ENCODE measurements at places on chromosomes 5 and 9.

DNA sequence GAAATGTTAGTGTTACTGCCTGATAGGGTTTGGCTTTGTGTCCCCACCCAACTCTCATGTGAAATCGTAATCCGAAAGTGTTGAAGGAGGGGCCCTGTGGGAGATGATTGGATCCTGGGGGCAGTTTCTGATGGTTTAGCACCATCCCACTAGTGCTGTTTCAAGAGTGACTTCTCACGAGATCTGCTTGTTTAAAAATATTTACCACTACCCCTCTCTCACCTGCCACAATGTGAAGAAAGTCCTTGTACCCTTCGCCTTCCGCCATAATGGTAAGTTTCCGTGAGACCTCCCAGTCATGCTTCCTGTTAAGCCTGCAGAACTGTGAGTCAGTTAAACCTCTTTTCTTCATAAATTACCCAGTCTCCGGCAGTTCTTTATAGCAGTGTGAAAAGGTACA, 2.6 kb upstream of the RFX3 start:
- DNase-seq = no peak

GRCh38 chr5:172114875-172115422, 73.1 kb downstream of the STK10 start:
- DNase-seq = no peak

GRCh38 chr5:81017320-81017719, 57.2 kb downstream of the RASGRF2 start:
- DNase-seq = no peak

DNA sequence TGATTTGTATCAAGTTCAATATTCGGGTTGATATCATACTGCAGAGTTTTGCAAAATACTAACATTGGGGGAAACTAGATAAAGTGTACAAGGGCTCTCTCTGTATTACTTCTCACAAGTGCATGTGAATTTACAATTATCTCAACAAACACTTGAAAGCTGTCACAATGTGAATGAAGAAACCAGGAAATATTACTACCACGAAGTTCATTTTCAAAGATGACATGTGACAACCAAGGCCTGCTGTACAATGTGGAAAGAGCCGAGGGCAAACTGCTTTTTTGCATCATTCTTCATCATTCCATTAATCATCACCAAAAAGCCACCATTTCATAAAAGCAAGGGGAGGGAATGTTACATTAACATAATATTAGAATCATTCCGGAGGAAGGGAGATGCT, 310.0 kb downstream of the GLIS3 start:
- no peak for DNase-seq

GRCh38 chr9:123431581-123431980, 75.6 kb downstream of the CRB2 start:
- DNase-seq = no peak

DNA sequence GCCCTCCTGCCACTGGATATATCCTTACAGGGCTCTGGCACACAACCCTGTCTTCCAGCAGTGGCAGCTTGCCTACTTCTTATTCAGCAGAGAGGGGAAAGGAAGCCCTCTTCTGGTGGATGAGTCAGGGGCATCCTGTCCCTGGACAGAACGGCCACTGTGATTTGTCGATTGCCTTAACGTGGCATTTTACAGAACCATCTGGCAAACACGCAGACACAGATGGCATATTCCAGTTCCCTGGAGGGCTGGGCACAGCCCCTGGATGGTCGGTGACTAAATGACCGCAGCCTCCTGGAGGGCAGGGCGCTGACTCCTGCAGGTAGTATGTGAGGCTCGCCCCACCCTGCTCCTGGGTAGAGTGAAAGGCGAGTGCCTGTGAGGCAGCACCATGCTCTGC, 62.1 kb downstream of the DCP2 start:
- peak; percentile 57 for DNase-seq

GRCh38 chr5:1728846-1729245, 70.8 kb downstream of the MRPL36 start:
- DNase-seq = no peak

- DNase-seq = no peak
These were observed 66.8 kb downstream of the CRB2 start for GRCh38 chr9:123422635-123423310.

- DNase-seq = no peak
These were observed 528.1 kb upstream of the KLF4 start for GRCh38 chr9:108017671-108018070.

DNA sequence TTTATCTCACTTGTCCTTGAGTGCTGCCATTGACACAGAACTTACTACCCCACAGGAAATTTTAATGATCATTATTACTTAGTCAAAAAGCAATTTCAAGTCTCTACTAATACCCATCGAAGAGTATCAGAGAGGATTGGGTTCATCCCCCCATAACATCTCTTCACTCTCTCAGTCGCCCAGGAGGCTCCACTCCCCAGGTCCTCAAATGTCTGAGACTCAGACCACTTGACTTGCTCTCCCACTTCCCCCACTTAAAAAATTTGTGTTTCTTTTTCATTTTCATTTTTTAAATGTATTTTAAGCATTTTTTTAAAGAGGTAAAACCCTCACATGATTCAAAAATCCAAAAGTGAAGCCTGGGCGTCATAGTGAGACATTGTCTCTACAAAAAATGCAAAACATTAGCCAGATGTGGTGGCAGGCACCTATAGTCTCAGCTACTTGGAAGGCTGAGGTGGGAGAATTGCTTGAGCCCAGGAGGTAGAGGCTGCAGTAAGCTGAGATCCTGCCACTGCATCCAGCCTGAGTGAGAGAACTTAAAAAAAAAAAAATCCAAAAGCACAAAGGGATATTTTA, 56.8 kb upstream of the TRAF1 start:
- no peak for DNase-seq

GRCh38 chr9:61673664-61674381, 484.0 kb downstream of the SPATA31A7 start:
- DNase-seq = no peak

DNA sequence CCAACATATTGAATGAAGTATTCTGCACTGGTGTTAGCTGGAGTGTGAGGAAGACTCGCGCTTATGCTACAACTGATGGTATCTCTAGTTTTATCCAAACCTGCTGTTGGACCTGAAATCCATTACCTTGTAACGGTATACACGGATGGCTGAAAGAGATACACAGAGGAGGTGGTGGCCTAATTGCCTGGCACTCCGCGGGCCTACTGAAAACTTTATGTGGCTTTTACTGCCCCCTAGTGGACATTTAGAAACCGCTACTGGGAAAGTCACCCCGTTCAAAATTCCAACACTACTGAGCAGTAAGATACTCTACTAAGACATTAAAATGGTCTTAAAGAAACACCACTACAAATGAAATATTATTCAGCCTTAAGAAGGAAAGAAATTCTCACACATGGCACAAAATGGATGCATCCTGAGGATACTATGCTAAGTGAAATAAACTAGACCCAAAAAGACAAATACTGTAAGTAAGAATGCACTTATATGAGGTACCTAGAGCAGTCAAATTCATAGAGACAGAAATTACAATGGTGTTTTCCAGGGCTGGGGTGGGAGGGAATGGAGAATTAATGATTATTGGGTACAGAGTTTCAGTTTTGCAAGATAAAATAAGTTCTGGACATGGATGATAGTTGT, 100.4 kb downstream of the TTLL11 start:
- DNase-seq = peak; percentile 42

GRCh38 chr9:74172874-74173273, 324.3 kb upstream of the RORB start:
- DNase-seq = no peak

- DNase-seq = no peak
These were observed 365.8 kb upstream of the ZNF608 start for GRCh38 chr5:125112196-125112595.

DNA sequence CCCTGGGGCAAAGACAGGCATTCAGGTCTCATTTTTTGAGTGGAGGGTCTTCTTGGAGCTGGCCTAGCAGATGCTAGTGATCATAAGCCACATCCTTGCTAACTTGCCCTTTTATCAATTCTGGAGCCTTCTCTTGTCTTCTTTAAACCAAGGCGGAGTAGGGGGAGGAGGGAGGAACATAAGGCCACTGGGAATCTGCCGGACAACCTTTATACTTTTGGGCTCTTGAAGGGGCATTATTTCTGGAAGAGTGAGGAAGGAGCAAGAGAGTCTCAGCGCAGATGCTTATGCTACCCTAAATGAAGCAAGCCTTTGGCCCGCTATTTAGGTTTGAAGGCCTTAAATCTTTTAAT, 2.0 kb downstream of the TMEFF1 start:
- DNase-seq = no peak

DNA sequence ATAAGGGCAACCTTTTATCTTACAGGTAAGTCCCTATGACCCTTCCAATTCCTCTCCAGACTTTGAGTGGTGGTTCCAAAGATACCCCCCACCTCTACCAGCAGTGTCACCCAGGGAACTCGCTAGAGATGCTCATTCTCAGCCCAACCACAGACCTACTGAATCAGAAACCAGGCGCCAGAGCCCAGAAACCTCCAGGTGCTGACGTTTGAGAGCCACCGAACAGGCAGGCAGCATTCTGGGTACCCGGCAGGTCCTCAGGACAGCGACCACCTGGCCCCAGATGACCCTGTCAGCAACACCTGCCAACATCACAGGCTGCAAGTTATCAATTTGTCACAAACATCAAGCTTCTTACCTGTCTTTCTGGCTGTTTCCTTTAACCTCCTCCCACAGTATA, 19.5 kb downstream of the RAPGEF1 start:
- no peak for DNase-seq

DNA sequence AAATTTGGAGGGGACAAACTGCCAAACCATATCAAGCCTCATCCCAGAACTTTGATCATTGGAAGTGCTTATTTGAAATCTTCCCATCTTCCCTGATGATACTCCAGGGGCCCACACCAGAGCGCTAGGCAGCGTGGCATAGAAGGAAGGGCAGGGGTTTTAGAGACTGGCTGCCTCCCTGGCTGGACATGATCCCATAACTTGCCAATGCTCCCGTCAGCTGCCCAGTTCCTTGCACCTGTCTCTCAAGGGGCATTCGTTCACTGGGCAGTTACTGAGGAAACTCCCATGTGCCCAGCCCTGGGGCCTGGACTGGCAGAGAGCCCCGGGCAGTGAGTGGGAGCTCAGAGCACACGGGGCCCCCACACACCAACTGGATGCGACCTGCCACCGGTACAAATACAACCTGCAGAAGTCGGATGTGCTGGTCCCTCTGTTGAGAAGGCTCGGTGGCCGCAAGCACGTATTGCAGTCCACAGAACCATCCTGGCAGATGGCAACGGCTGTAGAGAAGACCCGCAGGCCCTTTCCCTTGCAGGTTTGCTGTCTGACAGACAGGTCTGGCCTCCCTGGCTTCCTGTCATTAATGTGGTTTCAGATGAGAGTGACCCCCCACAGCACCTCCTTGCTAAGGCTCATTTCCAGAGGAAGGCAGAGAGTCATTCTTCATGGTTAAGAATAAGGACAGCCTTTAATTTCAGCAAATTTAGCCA, 122.4 kb downstream of the MVB12B start:
- no peak for DNase-seq

DNA sequence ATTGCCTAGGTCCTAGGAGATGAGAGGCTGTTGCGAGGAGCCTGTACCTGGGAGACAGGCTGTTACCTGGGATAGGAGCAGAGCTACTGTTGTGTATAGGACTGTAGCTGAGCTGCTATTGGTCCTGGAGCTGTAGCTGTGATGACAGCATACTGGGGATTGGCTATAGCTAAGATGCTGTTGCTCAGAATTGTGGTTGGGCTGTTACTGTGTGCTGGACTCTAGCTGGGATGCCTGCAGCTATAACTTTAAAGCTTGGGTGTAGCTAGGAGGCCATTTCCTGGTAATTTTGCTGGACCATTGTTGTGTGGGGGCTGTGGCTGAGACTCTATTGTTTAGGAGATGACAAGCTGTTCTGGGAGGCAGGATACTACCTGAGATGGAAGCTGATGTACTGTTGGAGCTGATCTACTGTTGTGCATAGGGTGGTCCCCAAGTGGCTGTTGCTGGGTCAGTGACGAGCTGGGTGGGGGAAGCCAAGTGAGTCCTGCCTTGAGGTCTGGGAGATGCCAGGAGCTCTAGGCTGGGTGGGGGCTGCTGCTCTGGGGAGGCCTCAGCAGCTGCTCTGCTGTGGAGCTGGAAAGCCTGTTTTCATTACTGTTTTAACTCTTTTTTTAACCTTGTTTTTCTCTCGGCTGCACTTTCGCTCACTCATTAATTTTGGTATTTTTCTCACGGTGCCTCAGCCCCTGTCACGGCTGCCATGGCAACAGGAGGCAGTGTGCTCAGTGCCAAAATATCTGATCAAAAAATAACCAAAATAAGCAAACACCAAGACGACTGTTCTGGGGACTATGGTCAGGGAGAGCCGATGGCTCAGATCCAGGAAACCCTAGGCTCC, 3.0 kb upstream of the PCDH1 start:
- no peak for DNase-seq

- no peak for DNase-seq
These were observed 66.0 kb upstream of the ZFAND5 start for GRCh38 chr9:72431036-72431435.

DNA sequence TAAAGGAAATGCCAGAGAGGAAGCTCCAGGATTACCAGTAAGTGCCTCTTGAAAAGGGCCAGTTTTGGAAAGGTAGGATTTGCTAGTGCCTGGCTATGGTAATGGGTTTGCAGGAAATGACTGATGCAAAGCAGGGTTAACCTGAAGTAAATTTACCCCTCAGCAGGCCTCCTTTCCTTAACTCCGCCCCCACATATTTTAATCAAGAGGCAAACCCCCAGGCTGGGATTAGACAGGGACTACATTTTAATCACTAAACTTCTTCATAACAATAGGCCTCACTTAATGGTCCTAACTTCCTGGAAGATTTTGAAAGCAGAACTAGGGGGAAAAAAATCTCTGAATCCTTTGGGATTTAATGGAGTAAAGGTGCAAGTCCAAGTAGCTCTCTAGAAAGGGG, 10.2 kb upstream of the SLC1A3 start:
- no peak for DNase-seq

DNA sequence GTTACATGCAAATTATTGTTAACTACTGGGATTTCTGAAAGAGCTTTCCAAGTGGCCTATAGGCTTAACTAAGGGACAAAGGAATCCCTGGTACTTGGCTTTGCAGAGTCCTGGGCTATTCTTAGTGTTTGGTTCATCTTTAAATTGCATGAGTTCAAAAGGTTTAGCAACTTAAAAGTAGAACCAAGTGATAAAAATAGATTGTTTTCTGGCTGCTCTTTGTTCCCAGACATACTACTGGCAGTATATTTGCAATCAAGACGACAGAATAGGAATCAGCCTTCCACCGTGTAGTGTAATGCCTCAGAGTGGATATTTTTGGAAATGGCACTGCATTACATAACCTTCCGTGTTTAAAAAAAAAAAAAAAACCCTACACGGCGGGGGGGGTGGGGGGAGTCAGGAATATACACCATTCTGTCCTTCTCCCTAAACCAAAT, 1.0 kb downstream of the NREP start:
- no peak for DNase-seq
